ENCODE measurements at places on chromosomes 7 and 10. TPM values are rescaled to one million over a fixed set of nuclear protein-coding genes. Genes with fewer than 3 reads are reported as not detected.

PTPN20 gene
- not detected for total RNA-seq

DNA sequence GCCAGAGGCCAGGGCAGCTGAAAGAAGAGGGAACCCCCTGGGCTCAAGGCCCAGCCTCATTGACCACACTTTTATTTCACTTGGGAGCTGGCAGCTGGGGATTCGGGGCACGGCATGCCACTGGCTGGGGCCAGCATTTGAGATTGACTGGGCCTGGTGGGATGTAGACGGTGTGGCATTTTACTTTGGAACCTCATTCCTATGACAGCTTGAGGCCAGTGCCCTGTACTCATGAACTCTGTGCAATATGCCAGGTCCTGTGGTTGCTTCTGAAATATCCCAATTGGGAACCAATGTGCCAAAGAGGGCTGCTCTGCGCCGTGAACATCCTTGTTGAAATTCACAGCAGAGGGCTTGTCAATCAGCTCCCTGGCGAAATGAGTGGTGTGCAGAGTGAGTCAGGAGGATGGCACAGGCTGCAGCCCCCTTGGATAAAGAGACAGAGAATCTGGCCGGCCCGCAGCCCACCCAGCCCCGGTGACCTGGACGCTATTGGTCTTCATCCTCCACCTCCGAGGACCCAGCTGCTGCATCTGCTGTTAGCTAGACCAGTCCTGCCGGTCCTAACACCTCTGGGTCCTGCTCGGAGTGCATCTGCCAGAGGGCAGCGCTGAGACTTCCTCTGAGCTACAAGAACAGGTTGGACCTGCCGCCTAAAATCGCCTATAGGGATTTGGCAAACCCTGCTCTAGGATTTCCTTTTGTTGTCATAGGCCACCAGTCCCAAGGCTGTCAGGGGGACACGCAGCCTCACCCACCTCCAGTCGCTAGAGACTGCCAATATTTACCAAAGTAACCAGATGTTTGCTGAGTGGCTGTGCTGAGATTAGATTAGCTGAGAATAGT is 58.0 kb downstream of the PRKAG2 start:
- H3K27ac ChIP-seq, result no peak overlapping the region
- no peaks in the 10 kb centered on the region for H3K36me3 ChIP-seq
- no peak for DNase-seq
- H3K4me3 ChIP-seq, result no peak overlapping the region

GRCh38 chr7:55185941-55186609 is 167.3 kb downstream of the EGFR start:
- H3K27me3 ChIP-seq, result peaks cover 48% of the 10 kb centered on the region
- H3K36me3 ChIP-seq, result no peaks in the 10 kb centered on the region
- H3K4me3 ChIP-seq, result no peak overlapping the region
- H3K27ac ChIP-seq, result no peak overlapping the region

- no peaks in the 10 kb centered on the region for H3K36me3 ChIP-seq
- H3K27me3 ChIP-seq, result no peaks in the 10 kb centered on the region
- H3K4me3 ChIP-seq, result no peak overlapping the region
- no peak overlapping the region for H3K27ac ChIP-seq
These were observed 894.4 kb downstream of the KCNMA1 start for GRCh38 chr10:76743169-76743568.

DNA sequence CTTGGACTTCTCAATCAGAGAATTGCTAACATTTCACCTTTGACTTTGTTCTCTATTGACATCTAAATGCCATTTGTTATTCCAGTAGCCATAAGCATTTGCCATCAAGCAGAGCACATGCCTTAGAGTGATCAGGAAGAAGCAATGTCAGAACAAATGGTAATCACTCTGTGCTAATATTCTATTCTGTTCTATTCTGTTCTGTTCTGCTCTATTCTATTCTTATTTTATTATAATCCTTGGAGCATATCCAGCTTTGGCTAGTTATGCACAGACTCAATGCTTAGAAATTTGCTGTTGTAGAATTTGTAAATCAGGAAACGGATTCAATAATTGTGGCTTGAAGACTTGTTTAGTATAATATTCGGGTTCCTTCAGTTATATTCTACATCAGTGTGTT is 175.4 kb downstream of the EXOC4 start:
- no peaks in the 10 kb centered on the region for H3K27me3 ChIP-seq
- H3K4me3 ChIP-seq, result no peak overlapping the region
- peaks cover 6% of the 10 kb centered on the region for H3K36me3 ChIP-seq
- peaks cover 5% of the 10 kb centered on the region for H3K4me1 ChIP-seq
- DNase-seq, result no peak
- H3K27ac ChIP-seq, result no peak overlapping the region

- no peaks in the 10 kb centered on the region for H3K4me1 ChIP-seq
- no peak for DNase-seq
- H3K4me3 ChIP-seq, result no peak overlapping the region
- H3K27me3 ChIP-seq, result no peaks in the 10 kb centered on the region
These were observed 503.5 kb downstream of the KIF20B start for GRCh38 chr10:90204956-90205314.

DNA sequence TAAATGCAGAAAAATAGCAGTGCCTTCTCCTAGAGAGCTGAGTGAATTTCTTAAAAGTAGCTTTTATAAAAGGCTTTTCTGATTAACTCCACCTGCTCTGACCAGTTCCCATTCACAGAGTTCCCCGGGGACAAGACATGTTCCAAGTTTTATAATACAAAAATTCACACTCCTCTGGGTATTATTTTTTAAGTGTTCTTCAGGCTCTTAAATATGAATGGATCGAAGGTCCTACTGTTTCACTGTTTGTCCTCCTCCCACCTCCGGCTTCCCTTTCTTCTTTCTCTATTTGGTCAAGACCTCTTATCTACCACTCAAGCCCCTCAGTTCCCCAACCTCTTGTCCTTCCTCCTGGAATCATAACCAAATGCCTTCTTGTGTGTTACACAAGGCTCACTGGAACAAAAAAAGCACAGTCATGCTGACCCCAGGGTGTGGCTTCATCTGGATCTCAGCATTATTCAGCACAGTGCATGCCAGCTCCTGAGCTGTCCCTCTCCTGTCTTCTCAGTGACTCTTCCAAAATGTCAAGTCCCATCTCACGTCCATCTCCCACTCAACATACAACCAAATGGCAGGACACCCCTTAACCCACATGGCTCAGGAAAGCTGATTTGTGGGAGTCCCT is 222.4 kb downstream of the SORCS1 start:
- DNase-seq, result no peak
- no peaks in the 10 kb centered on the region for H3K4me1 ChIP-seq
- H3K27me3 ChIP-seq, result no peaks in the 10 kb centered on the region
- no peak overlapping the region for H3K4me3 ChIP-seq
- H3K36me3 ChIP-seq, result no peaks in the 10 kb centered on the region

DNA sequence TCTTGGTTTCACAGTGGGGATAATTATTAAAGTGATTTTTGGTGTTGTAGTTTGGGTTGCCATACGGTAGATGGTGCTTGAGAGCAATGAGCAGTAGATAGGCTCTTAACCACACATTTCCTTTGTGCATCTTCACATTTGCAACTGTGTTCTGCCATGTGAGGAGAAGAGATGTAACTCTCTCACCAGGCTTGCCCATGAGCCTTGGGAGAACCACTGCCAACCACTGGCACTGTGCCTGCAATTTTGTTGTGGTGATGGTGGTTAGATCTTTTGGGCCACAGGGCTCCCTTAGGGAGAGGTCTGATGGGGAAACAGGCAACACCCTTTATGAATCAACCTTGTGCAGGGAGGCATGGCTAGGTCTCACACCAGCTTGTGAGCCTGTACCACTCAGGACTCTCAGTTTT is 204.3 kb downstream of the CCDC7 start:
- H3K4me1 ChIP-seq, result peaks cover 10% of the 10 kb centered on the region
- H3K27me3 ChIP-seq, result no peaks in the 10 kb centered on the region
- no peak overlapping the region for H3K27ac ChIP-seq
- H3K36me3 ChIP-seq, result peaks cover 29% of the 10 kb centered on the region
- no peak overlapping the region for H3K4me3 ChIP-seq

DNA sequence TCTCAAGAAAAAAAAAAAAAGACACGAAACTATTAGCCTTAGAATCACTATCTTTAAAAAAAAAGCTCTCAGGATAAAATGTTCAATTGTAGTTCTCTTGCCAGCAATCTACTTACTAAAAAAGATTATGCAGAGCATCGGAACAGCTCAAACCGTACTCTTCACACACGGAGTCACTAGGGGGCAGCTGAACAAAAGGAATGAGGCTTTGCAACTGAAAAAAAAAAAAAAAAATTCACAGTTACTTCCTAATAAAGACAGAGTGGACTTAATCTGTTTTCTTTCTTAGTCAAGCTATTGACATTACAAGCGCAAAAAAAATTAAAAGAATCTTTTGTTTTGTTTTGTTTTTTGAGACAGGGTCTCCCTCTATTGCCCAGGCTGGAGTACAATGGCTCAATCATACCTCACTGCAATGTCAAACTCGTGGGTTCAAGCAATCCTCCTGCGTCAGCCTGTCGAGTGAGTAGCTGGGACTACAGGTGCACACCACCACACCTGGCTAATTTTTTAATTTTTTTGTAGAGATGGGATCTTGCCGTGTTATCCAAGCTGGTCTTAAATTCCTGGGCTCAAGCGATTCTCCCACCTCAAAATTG is 11.5 kb downstream of the PMS2 start:
- H3K4me3 ChIP-seq, result no peak overlapping the region
- H3K4me1 ChIP-seq, result no peaks in the 10 kb centered on the region
- H3K36me3 ChIP-seq, result peaks cover 4% of the 10 kb centered on the region
- H3K27ac ChIP-seq, result no peak overlapping the region
- no peaks in the 10 kb centered on the region for H3K27me3 ChIP-seq
- DNase-seq, result no peak

GRCh38 chr7:73851410-73852338 is 9.3 kb upstream of the TMEM270 start:
- no peaks in the 10 kb centered on the region for H3K36me3 ChIP-seq
- no peak for DNase-seq

DNA sequence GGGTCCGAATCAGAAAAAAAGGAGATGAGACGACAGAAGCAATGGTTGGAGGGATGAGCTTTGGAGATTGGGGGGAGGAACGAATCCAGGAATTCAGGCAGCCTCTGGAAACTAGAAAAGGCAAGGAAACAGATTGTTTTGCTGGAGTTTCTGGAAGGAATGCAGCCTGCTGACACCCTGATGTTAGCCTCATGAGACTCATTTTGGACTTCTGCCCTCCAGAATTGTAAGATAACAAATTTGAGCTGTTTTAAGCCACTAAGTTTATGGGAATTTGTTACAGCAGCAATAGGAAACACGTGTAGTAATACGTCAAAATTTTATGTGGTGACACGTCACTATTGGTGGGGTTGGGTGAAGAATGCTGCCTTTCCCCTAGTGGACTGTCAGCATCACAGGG is 25.6 kb upstream of the NPS start:
- no peaks in the 10 kb centered on the region for H3K36me3 ChIP-seq
- H3K27me3 ChIP-seq, result peaks cover 10% of the 10 kb centered on the region
- no peak overlapping the region for H3K27ac ChIP-seq
- no peak overlapping the region for H3K4me3 ChIP-seq
- DNase-seq, result no peak

DNA sequence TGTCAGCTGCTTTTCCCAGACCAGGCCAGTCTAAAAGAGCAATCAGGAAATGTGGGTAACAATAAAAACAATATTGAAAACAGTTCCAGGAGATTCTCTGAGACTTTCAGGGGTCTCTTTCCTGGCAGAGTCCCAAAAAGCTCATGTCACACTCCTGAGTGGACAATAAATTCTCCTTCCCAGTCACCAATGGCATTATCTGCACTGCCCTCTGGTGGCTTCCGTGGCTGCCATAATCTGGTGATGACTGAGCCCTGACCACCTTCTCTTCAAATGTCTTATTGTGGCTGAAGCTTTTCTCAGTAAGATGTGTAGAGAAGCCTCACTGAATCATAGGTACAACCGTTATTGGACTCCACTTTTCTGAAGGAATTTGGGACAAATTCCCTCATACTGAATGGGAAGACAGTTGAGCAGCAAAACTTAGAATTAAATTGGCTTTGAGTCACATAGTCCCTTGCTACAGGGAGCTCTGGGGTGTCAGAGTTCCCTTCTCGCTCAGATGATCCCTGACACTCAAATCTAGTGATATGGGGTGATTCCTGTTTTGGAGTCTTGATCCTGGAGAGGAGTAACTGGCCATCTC is 24.4 kb upstream of the ASAH2 start:
- H3K4me3 ChIP-seq, result no peak overlapping the region
- H3K27me3 ChIP-seq, result peaks cover 21% of the 10 kb centered on the region
- DNase-seq, result no peak
- H3K27ac ChIP-seq, result no peak overlapping the region
- no peaks in the 10 kb centered on the region for H3K36me3 ChIP-seq
